ENCODE measurements at places on chromosomes 4 and X. TPM values are rescaled to one million over a fixed set of nuclear protein-coding genes. Genes with fewer than 3 reads are reported as not detected.

NEIL3 gene
- total RNA-seq, result 0.08 TPM

- no peaks in the 10 kb centered on the region for H3K4me1 ChIP-seq
- DNase-seq, result no peak
- peaks cover 2% of the 10 kb centered on the region for H3K27me3 ChIP-seq
- H3K27ac ChIP-seq, result no peak overlapping the region
- no peaks in the 10 kb centered on the region for H3K36me3 ChIP-seq
Observed at GRCh38 chr4:111773858-111774257, 371.4 kb upstream of the FAM241A start.

PABPC1L2A gene
- total RNA-seq, result not detected

HPGD gene
- total RNA-seq, result 7.9 TPM

CSAG3 gene
- 0.14 TPM for total RNA-seq

- no peak for DNase-seq
- H3K4me3 ChIP-seq, result no peak overlapping the region
- H3K27ac ChIP-seq, result peak overlapping the region; percentile 30
Observed at GRCh38 chr4:51895158-51895557, 52.2 kb downstream of the DCUN1D4 start.

DNA sequence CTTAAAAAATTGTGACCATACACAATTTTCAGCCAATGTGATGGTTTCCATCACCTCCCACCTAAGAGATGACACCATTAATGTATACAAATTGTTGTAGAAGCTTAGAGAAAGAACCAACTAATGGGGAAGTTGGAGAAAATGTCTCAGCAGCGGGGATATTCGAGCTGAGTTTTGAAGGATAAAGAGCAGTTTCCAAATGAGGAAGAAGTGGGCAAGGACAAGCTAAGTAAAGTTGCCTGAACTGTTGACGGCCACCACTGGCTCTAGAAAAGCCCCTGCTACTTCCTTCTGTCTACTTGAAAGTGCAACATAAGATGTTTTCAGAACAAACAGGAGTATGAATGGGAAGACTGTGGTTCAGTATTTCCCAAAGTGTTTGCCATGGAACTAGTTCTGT is 92.0 kb downstream of the CHRNA9 start:
- DNase-seq, result no peak
- H3K4me1 ChIP-seq, result peaks cover 5% of the 10 kb centered on the region
- no peak overlapping the region for H3K27ac ChIP-seq
- H3K4me3 ChIP-seq, result no peak overlapping the region
- peaks cover 11% of the 10 kb centered on the region for H3K36me3 ChIP-seq
- H3K27me3 ChIP-seq, result no peaks in the 10 kb centered on the region

GRCh38 chrX:97260679-97261078 is 377.0 kb downstream of the RPA4 start:
- no peaks in the 10 kb centered on the region for H3K4me1 ChIP-seq
- no peak for DNase-seq
- no peak overlapping the region for H3K4me3 ChIP-seq
- H3K27me3 ChIP-seq, result no peaks in the 10 kb centered on the region

DNA sequence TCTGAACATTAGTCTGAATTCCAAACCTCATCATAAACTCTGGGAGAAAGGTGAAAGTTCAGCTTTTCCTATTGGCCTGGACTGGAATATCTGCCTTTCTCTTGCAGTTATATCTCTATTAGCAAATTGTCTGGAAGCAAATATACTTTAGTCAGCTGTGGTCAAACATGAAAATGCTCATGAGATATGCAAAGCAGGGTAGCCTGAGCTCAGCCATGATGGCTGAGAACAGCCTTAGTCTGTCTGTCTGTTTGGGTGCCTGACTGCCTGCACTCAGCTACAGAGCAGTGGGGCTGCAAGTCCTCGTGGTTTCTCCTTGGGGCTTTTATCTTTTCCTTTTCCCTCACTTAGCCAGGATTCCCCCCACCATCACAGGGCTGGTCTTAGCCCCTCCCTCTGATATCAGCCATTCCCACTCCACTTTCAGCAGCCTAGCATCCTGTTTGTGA is 19.5 kb upstream of the PGRMC2 start:
- H3K27me3 ChIP-seq, result no peaks in the 10 kb centered on the region
- no peaks in the 10 kb centered on the region for H3K36me3 ChIP-seq
- no peak for DNase-seq
- no peak overlapping the region for H3K27ac ChIP-seq
- H3K4me3 ChIP-seq, result no peak overlapping the region

- DNase-seq, result peak; percentile 69
- H3K27me3 ChIP-seq, result no peaks in the 10 kb centered on the region
- H3K4me3 ChIP-seq, result no peak overlapping the region
- no peak overlapping the region for H3K27ac ChIP-seq
- H3K36me3 ChIP-seq, result no peaks in the 10 kb centered on the region
Observed at GRCh38 chr4:143773998-143774895, 73.8 kb upstream of the FREM3 start.

DNA sequence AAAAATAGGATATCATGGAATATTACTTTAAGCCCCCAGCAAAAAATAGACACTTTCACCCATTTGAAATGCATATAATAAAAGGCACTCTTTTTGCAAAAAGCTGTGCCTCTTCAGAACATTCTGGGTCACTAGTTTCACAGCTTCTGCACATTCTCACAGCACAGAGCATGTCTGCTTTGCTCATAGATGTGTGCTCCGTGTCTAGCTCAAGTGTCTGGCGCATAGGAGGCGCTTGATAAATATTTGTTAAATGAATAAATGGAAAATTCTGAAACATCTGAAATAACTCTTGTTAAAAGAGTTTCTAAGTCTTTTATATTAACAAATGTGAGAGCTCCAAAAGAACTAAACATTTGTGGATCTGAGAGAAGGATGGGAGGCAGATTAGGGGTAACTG is 275.2 kb downstream of the PTTG2 start:
- H3K36me3 ChIP-seq, result no peaks in the 10 kb centered on the region
- no peak overlapping the region for H3K27ac ChIP-seq
- peaks cover under 1% of the 10 kb centered on the region for H3K4me1 ChIP-seq
- no peak for DNase-seq

GRCh38 chr4:5019274-5019673 is at the start of gene CYTL1:
CYTL1 (minus strand) TSS chr4:5019458; CDS start chr4:5019445, 13 bp downstream.
- DNase-seq, result peak; percentile 32
- H3K4me3 ChIP-seq, result no peak within 1 kb of the TSS
- no peak within 1 kb of the TSS for H3K27ac ChIP-seq
- peaks cover 2% of the 10 kb centered on the region for H3K27me3 ChIP-seq
- no peaks in the 10 kb centered on the region for H3K36me3 ChIP-seq

SLITRK4 gene
- total RNA-seq, result 0.28 TPM

DNA sequence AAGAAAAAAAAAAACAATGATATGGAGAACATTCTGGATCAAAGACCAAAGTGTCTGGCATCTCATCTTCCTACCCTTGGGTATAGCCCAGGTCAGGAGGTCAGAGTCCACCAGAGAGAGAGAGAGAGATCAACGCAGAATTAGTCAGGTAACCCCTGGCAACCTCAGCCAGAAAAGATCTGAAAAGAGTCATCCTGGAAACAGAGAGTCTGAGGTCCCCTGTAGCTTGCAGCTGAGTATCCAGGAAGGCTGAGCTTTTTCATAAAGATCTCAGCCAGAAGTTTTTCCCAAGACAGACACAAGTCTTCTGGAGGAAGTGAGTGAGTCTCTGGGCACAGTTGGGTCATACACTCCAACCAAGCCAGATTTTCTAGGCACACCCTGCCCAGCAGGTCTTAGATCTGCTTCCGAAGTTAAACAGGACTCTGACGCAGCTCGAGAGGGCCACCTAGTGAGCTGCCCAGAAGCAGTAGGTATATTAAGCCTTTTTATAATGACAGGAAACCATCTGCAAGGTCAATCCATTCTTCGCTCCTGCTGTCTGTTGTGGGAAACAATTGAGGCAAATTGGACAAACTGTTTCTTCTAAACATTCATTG is 35.7 kb downstream of the ACE2 start:
- H3K27me3 ChIP-seq, result no peaks in the 10 kb centered on the region
- no peaks in the 10 kb centered on the region for H3K36me3 ChIP-seq
- no peaks in the 10 kb centered on the region for H3K4me1 ChIP-seq
- no peak overlapping the region for H3K4me3 ChIP-seq
- DNase-seq, result peak; percentile 44
- H3K27ac ChIP-seq, result no peak overlapping the region
